Hematopoietic multipotent progenitor cell (in vitro differentiated cells): ENCODE measurements at places on chromosomes 6 and 20.
A peak's percentile ranks its signal among the peaks of the same experiment; 100 is the strongest.

- DNase-seq, result no peak
Measured at GRCh38 chr20:44273231-44274215, 26.4 kb downstream of the GDAP1L1 start.

GRCh38 chr6:6058054-6058444, 51.3 kb upstream of the NRN1 start:
- no peak for DNase-seq

DNA sequence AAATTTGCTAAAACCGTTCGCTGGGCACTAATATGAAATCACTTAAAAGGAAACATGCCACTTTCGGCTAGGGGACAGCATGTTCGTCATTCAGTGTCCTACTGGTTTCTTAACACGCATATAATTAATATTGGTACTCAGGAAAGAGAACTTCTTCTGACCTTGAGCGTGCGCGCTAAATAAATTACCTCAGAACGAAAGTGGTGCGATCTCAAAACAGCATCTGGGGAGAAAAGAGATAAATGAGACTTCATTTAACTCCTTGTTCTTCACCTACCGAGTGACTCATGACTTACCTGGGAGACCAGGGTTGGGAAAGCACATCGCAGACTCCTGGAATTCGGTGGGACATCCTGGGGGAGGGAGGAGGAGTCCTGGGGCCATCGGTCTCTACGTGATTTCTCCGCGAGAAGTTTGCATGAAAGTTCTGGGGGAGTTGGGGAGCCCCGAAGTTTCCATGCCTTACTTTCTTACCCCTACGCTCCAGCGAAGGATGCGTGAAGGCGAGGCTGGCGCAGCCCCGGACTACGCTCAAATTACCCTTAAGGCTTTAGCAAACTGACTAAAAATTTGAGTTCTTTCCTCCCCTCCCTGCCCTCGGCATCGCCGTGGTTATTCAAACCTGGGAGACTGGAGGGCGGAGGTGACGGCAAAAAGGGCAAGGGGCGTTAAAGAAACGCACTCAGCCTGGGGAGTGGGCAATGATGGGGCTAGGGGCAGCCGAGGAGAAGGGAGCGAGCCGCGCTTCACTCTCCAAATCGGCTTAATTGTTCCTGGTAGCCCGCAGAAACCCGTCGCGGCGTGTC, 1.1 kb upstream of the BEND6 start:
- no peak for DNase-seq

DNA sequence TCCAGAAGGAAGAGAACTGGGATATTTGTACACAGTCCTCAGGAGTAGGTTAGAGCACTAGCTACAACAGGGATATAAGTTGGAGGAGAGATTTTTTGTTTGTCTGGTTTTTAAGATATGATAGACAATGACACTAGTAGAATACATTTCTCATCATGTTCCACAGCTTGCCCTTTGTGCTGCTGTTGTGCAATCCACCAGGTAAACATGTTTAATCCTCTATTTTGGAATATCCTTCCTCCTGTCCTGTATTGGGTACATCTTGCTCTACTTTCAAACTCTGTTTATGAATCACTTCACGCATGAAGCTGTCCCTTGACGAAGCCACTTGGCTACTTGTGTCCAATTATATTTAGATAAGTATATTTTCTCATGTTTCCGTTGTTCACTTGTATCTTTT, 153.6 kb upstream of the TENT5A start:
- no peak for DNase-seq

GRCh38 chr6:158559895-158560835, at the start of gene TMEM181:
Gene TMEM181, plus strand, starts transcription at chr6:158560091. Its CDS starts 134 bp downstream, at chr6:158560225.
- DNase-seq, result peak; percentile 91

DNA sequence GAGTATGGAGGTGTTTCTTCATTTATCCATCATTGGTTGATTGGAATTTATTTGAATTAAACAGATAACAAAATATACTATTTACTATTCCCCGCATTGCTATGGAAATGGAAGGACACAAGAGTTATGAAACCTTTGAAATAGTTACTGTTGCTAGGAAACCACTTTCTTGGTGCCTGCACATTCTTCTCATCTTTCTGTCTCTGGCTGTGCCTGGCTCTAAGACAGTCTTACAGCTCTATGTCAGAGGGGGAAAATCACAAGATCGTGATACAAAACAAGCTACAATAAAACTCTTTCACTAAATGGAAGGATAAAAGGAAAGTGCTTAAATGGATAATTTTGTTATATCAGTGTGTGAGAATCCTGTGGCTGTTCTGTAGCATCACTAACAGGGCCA, 453.0 kb downstream of the LMBRD1 start:
- DNase-seq, result no peak

DNA sequence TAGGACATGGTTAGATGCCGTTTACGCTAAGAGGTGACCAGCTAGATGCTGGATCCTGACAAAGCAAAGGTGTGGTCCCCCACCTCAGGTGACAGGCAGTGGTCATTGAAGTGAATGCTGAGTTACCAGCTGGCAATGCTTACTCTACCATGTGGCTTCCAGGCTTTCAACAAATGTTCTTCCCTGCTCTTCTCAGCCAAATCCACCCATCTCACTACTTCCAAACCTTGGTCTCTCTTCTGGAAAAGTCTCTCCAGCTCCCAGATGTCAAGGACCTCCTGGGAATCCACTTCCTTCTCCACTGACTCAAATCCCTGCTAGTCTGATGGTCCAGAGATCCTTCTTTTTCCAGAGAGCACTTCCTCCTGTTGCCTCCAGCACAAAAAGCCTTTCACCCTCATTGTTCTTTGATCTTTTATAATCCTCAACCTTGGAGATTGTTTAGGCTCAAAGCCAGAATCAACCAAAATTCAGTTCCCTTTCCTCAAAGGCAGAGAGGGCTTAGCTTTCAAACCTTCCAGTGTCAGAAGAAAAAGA, 228.0 kb downstream of the ZNF217 start:
- no peak for DNase-seq

DNA sequence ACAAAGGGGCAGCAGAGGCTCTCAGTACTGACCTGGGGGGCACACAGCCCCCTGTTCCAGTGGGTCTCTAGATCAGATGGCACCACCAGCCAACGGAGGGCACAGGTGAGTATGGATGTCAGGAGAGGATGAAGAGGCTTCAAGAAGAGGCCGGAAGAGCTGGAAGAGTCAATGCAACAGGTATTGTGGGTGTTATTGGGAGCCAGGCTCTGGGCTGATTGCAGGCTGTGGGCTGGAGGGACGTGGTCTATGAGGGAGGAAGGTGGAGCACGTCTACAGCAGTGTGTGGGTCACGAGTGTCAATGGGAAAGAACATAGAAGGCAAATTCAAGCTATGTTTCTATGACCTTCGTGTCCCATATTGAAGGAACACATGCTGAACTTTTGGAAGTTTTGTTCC, 18.8 kb upstream of the TAGAP start:
- no peak for DNase-seq
